ENCODE measurements at places on chromosomes 5 and 9.
A peak's percentile ranks its signal among the peaks of the same experiment; 100 is the strongest.

DNA sequence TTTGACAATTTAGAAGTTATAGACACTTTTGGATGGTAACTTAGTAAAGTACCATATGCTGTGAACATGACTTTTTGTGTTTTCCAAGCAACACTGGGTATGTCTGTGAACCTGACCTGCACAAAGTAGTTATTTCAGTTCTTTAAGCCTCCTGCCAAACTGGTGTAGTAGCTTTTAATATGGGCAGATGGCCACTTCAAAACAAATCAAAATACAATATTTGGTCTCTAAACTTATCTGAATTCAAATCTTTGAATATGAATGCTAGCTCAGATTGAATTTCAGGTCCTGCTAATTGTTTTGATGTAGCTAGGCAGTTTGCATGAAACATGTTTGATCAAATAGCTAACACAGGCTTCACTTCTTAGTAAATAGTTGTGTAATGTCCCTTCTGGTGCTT lies 1176.7 kb upstream of the CDH9 start:
- no peak for DNase-seq

DNA sequence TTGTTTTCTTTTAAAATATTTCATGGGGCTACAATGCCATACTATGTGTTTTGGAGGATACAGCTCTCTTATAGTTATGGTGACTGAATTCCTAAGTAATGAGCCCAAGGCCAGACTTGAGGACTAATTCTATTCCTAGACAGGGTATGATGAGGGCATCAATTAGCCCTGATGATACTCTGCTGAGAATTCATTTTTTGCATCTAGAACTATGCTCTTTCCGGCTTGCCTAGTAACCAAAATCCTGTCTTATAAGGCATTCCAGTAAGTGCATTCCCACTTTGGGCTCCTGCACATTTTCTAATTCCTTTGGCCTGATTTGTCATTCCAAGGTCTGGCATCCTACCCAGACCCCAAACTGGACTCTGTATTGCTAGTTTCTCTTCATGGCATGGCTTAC lies 62.4 kb downstream of the MAT2B start:
- DNase-seq = no peak

DNA sequence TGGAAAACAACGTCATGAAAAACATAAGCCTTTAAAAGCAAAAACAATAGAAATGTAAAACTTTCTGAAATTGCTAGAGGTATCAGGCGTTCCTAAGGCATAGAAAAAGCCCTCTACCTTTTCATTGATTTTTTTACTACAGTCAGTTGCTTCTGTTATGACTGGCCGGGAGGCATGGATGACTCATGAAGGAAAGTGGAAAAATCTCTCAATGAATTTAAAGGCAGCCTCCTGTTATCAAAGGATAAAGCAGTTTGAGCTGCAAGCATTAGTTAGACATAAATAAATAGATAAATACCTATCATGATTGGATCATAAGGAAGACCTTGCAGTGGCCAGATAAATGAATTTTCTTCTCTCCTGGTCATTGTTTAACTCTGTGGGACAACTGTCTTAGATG lies 281.6 kb downstream of the MAST4 start:
- no peak for DNase-seq

GRCh38 chr9:130297371-130297770 lies 31.8 kb downstream of the HMCN2 start:
- no peak for DNase-seq

DNA sequence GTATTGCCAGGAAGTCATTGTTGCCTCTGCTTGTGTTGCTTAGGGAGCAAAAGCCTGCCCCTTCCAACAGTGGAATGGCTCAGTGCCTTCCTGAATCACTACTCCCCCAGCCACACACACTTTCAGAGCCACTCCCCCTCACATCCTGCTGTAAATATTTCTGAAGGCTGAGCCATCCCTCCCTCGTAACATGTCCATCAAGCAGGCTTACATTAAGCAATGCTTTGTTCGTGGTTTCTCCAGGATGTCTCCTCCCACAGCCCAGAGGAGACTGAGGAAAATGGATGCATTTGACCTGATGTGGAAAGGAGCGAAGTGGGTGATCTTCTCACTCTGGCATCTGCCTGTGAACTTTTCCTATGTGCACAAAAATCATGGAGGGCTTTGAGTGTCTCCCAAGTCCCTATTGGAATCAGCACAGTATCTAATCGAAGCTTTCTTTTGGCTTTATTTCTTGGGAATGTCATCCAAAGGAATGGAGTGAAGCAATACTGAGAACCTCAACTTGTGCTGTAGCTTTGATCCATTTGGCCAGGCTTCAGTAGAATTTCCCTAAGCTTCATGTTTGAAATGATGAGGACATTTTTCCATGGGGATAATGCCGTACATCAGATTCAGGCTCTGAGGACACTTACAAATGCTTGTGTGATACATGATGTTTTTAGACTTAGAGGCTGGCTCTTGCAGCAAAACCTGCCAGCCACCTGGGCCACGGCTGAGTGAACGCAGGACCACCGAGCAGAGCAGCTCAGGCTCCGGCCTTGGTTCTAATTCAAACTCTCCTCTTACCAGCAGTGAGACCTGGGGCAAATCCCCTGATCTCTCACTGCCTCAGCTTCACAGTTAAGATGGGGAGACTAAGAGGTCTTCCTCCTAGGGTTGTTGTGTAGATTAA lies 389.1 kb downstream of the ENC1 start:
- DNase-seq = no peak

GRCh38 chr5:126527892-126528291 lies 67.1 kb downstream of the ALDH7A1 start:
- DNase-seq = no peak

GRCh38 chr5:162800301-162800700 lies 637.1 kb upstream of the CCNG1 start:
- DNase-seq = no peak

DNA sequence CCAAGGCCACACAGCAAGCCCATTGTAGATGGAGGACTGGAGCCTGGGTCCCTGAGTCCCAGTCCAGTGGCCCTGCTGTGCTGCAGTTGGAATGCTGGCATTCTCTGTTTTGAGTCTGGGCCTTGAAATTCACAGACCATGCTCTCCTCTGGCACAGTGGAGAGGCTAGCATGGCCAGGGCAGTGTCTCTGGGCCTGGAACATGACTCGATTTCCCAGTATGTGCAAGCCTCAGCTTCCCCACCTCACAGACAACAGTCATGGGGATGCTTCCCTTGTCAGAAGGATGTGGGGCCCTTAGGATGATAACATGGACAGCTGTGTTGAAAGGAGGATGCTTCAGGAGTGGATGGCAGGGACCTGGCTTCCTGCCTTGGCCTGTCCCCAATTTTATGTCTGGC lies 91.2 kb downstream of the AMBP start:
- no peak for DNase-seq

- no peak for DNase-seq
Observed at GRCh38 chr9:97830884-97831829, 21.9 kb upstream of the FOXE1 start.

DNA sequence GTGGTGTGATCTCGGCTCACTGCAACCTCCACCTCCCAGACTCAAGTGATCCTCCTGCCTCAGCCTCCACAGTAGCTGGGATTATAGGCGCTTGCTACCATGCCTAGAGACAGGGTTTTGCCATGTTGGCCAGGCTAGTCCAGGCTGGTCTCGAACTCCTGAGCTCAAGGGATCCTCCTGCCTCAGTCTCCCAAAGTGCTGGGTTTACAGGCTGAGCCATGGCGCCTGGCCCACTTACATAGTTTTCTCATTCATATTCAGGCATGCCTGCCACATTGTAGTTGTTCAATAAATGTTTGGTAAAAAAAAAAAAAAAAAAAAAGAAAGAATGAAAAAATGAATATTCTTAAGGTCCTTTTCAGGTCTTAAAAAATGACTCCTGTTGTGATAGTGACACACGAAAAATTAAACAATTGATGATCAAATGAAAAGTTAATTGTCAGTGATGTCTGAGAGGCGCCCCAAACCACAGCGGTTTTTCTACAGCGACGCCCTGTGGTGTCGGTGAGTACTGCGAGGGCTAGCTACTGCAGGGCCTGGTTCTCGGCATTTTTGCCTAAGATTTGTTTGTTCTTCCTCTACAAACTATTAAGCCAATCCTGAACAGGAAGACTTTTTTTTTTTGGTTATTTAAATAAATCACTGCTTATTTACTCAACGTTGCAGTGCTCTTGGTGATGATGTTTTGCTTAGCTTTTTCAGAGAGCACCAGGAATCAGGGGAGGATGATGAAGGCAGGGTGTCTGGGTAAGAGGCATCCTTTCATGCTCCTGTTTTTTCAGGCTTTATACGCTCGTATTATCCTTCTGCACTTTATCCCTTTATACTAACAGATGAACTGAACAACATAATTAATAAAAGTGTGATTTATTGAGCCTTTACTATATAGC lies 67.0 kb upstream of the DPYSL3 start:
- DNase-seq = no peak

- DNase-seq = no peak
Observed at GRCh38 chr9:125755340-125755739, 8.2 kb downstream of the PBX3 start.

DNA sequence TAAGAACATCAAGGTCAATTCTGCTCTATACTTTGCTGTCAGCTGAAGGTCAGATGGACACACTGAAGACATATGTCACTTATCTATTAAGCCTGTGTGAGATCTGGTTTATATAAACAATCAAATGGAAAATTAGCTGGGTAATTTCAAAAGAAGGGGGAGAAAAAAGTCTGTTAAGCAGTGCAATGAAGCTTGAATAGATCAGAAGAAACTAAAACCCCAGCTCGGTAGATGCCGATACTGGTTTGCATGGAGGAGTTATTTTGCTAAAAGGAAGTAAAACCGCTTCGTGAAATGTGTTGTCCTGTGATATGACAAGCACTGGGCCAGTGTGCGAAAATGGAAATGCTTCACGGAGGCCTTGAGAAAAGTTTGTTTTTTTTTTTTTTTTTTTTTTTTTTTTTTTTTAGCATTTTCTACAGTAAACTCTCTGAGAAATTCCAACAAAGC lies 148.8 kb downstream of the MEF2C start:
- DNase-seq = no peak

- no peak for DNase-seq
Observed at GRCh38 chr5:37090781-37091180, 158.4 kb downstream of the CPLANE1 start.

DNA sequence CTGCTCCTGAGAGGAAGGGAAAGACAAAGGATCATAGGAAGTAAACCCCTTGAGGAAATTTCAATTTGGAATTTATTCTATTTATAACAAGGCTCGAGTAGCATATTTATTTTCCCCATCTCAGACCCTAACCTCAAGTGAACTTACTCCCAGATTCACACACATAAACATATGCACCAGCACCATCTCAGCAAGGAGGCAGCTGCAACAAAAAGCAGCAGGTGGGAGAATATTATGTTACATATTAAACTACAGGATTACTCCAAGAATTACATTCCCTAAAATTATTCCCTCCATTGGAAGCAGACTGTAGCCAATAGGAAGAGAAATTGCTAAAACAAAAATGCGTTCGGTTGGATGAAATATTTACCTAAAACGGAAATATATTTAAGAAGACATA lies 108.4 kb upstream of the PRSS3 start:
- no peak for DNase-seq

- no peak for DNase-seq
Observed at GRCh38 chr5:126931963-126932660, 98.2 kb downstream of the MARCHF3 start.

- no peak for DNase-seq
Observed at GRCh38 chr9:130050462-130050861, 3.2 kb upstream of the GPR107 start.

- peak; percentile 39 for DNase-seq
Observed at GRCh38 chr5:178895615-178896571, at the start of gene ZFP2. TSS of gene ZFP2 (plus strand) at chr5:178895913. CDS start at chr5:178931314, 35,401 bp downstream.

DNA sequence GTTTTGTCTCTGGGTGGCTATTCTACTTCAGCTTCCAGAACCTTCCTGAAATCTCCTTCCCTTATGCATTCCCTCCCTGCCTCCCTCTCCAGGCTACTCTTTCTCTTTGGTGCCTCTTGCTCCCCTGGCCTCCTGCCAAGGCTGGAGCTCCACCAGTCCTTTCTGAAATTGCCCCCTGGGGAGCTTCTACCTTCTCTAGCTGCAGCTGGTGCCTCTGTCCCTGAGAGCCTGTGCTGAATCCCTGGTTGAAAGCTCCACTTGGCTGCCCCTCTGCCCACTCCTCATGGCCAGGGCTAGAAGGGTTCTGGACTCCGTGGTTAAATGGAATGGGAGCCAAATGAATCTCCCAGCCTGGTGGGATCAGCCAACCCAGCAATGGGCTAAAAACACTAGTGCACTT lies 80.1 kb downstream of the COL15A1 start:
- DNase-seq = no peak

DNA sequence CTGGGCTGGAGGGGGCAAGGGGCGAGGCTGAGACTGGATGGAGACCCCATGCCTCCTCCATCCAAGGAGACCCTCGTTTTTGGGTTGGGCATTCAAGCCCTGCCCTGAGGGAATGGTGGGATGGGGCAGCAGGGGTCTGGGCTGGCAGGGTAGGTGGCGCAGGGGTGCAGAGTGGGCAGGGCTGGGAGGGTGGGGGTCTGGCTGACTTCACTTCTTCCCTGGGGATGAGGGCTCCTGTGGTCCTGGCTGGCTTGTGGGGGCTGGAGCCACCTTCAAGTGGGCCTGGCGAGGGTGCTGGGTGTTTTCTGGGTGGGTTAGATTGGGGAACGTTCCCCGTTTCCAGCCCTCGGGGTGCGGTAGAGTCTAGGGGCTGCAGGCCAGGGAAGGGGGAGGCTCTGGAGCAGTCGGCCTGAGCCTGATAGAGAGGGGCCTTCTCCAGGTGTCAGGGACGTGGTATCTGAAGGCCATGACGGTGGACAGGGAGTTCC lies 412 bp downstream of the LCN1 start:
- peak; percentile 4 for DNase-seq

DNA sequence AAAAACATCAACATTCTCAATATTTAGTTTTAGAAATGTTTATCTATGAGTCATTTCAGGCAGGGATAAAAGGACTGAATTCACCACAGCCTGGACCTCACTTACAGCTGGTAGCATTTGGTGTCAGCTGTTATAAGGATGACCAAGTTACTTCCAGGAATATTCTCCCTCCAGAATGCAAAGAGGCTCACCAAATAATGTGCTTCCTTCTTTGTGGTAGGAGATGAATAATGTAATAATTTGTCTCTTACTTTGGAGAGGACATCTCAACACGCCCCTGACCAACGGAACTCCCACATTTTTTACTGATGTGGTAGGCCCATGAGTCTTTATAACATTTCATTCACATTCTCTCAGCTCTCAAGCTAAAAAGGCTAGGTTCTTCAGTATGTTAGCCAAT lies 825.9 kb upstream of the GRAMD2B start:
- no peak for DNase-seq

DNA sequence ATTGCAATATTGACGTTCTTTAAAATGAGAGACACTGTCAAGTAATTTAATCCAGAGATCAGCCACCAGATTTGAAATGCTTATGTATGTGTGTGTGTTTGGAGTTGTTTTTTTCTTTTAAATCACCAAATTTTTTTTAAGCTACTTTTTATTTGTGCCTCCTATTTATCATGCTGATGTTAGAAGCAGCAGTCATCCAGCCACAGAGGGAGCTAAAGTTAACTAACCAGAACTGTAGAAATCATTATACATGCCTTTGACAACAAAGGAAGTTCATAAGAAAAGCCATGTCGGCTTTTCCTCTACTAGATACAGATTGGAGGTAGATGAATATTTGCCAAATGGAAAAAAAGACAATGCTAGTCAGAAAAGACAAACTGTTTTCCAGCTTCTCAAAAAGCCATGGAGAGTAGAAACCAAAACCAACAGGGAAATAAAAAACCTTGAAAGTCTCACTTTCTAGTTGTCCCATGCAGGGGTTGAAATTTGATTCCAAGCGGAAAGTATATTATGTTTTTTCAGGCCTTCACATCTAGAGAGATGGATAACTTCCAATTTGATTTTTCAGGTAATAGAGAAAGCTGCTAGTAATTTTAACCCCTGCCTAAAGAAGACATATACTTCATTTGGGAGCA lies 4.5 kb downstream of the PURA start:
- no peak for DNase-seq

GRCh38 chr5:39721394-39721793 lies 296.6 kb upstream of the DAB2 start:
- DNase-seq = no peak

All from activated CD4-positive, CD25-positive, alpha-beta regulatory T cell treated with anti-CD3 and anti-CD28 coated beads, Interleukin-2, amount 50 U/mL, for 72 hours (primary cell).